T-helper 9 cell (primary cell): ENCODE measurements at places on chromosomes 5 and 9.

DNA sequence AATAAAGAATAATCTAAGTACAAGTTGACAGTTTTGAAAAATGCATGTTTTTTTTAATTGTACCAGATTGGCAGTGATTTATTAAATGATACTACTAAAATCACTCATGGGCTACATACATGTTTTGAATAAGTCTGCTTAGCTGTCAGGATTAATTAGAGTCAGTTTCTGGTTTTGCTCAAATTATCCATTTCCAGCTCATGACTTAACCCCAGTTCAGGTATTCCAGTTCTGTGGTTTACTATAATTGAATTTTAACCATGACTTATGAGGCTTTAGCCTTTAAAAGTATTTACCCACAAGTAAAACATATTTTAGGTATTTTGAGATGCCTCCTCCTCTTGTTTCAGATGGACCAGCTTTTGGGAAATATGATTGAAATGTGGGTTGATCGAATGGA lies 17.8 kb upstream of the LRRC70 start:
- no peak for DNase-seq

DNA sequence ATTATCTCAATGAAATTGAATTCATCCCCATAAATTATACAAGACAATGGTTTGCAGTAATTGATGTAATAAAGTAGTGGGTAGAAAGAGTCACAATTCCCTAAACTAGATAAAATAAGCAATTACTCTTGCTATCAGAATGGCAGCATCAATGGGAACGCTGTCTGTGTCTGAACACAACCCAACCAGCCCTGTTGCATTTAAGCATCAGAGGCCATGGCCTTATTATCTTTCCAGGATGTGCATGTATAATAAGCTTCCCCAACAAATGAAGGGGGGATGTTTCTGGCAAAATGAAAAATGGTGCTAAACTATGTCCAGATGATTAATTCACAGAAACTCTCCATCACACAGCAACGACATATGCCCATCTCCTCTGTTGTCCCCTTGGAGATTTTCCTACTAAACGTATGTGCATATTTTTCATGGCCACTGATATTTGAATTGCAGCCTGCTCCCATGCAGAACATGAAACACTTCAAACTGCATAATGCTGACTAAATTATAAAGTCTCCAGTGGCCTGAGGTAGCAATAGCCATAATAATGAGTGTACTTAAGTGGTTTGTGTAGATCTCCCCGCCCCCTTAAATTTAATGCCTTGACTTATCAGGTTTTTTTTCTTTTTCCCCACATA lies 306.9 kb upstream of the ADAMTS16 start:
- DNase-seq, result no peak

DNA sequence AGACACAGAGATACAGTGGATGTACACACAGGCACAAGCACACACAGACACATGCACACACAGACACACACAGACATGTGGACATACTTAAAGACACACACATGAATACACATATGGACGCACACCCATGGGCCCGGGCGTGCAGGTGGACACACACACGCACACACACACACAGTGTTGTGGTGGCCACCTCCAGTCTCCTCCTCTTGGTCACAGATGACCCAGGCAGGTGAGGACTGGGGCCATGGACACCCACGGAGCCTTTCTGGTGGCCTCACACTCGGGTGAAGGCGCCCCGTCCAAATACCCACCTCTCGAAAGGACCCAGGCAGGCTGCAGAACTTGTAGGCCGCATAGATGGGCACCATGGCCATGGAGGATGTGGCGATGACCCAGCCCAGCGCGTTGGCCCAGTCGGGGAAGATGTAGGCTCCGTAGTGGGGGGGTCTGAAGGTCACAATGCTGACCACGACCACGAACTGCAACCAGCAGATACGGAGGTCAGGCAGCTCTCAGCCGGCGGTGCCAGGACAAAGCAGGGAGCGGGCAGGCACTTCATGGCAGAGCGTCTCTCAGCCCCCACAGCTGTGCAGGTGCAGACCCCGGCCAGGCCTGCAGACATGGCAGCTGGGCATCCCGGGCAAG lies 42.5 kb downstream of the SLC6A3 start:
- no peak for DNase-seq

- DNase-seq, result no peak
These were observed 4.2 kb downstream of the MEGF10 start for GRCh38 chr5:127294829-127295228.

GRCh38 chr5:61788548-61788947 lies 456.5 kb downstream of the ZSWIM6 start:
- no peak for DNase-seq

DNA sequence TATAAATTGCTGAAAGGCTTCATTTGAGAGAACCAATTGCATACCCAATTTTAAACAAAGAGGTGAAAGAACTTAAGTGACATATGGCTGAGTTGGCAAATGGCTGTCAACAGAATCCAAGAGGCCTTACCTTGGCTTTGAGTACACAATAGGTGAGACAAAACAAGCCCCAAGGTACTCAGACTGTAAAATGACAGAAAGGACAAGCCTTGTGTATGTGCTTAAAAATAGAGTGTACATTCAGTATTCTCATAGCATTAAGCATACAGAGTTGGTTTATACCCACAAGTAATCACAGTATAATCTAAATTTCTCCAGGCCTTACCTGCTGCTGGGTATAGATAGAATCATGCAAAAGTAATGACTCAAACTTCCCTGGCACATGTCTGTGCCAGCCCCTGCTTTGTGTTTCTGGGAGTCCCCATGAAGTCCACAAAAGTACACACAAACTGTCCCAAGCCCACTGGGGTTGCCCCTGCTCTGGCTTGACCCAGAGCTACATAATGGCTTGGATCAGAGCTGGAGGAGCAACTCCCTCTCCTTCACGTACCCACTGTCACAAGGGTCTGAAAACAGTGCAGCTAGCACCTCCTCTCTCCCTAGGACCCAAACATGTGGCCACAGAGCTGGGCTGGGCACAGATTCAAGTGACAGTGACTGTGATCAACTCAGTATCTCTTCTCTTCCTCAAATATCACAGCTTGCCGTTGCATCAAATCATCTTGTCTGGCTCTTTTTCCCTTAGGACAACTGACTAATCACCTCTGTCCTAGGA lies 250.8 kb downstream of the ENC1 start:
- DNase-seq, result no peak

DNA sequence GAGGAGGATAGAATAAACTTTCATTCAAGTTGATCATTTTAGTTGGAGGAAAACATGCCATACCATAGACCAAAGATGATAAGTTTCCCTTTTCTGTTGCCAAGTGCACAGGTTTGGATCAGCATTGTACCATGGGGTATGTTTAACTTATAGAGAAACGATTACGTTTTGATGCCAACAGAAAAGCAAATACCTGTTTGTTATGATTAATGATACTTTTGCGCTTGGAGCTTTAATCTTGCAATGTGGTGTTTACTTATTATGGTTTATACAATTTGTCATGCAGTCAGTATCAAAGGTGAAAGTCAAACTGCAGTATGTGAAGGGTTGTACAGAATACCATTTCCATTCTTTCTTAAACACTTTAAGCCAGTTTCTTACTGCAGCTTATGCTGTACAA lies 13.2 kb upstream of the ARHGEF28 start:
- DNase-seq, result no peak

DNA sequence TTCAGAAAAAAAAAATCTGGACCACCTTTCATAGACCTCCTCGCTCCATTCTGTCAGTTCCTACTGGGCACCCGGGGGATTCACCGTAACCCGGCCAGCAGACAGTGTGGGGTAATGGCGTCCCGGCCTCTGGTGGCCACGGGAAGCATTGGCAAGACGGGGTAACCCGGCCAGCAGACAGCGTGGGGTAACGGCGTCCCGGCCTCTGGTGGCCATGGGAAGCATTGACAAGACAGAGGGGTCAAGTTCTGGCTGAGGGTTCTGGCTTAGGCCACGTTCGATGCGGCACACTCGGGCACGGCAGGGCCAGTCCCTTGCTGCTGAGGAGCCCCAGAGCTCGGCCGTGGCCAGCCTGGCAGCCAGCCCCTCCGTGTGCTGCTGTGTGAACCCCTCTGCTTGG lies 116.2 kb upstream of the RAPGEF1 start:
- no peak for DNase-seq

- DNase-seq, result no peak
These were observed 182.4 kb upstream of the OTULINL start for GRCh38 chr5:14399054-14399692.

GRCh38 chr5:74311961-74312360 lies 328.6 kb downstream of the ENC1 start:
- no peak for DNase-seq

GRCh38 chr9:36597412-36598178 lies 24.9 kb downstream of the MELK start:
- DNase-seq, result no peak

- no peak for DNase-seq
These were observed 24.7 kb upstream of the NOL6 start for GRCh38 chr9:33498387-33498786.

DNA sequence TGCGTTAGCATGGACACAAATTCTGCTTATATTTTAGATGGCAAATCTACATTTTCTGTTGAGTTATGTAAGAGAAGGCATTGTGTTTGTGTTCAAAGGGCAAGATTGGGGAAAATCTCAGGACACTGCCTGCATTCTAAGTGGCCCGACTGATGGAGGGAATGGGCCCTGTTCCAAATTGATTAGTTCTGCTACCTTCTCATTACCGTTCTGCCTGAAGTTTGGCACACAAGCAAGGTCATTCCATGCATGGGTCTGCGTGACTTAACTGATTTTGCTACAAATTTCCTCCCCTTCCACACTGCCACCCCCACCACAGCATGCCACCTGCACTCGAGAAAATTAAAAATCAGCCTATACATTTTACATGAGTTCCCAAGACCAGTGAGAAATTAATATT lies 409.9 kb downstream of the BRINP1 start:
- DNase-seq, result no peak

- no peak for DNase-seq
These were observed 17.9 kb downstream of the FGD3 start for GRCh38 chr9:92965061-92965758.

DNA sequence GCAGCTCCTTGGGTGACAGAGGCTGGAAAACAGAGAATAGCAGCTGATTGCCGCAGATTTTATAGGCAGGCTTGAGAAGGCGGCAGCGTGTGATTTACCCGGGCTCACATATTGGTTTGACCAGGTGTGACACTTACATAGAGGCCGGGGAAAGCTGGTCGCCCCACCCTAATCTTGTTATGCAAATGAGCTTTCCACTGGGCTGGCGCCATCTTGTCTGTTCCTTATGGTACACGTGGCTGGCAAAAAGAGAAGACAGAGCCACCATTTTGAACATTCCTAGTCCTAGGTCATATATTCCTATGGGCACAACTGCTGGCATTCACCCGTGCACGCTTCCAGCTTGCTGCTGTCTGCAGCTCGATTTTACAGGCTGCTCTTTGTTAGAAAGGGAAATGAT lies 11.3 kb upstream of the SPZ1 start:
- DNase-seq, result no peak

- no peak for DNase-seq
These were observed 132.9 kb upstream of the ICE1 start for GRCh38 chr5:5289537-5289936.

- DNase-seq, result no peak
These were observed 11.1 kb upstream of the MED27 start for GRCh38 chr9:132090771-132091170.

DNA sequence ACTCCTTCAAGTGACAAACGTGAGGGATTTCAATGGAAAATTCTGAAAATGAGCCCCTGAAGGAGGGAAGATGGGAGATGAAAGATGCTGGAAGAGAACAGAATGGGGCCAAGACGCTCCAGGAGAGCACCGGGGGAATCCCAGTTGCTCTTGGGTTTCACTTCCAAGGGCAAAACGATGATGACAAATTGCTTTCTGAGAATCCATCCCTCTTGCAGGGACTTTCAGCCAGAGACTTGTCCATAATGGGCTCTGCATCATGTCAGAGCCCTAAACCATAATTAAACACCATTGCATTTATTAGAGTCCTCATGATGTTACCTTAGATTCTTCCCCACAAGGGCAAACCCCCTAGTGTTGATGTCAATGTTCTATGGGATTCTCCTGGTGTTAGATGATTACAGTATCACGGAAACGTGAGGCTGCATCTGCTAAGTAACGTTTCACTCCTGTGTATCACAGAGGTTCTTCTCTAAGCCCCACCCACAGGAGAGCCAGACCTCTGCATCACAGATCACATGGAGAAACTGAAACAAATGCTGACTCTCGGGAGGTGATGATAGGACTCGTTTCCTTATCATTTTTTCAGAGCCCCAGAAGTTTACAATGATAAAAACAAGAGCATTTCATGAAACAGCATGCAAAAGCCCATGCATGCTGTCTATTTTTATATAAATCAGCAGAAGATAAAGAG lies 114.4 kb downstream of the TENT4A start:
- peak; percentile 2 for DNase-seq

DNA sequence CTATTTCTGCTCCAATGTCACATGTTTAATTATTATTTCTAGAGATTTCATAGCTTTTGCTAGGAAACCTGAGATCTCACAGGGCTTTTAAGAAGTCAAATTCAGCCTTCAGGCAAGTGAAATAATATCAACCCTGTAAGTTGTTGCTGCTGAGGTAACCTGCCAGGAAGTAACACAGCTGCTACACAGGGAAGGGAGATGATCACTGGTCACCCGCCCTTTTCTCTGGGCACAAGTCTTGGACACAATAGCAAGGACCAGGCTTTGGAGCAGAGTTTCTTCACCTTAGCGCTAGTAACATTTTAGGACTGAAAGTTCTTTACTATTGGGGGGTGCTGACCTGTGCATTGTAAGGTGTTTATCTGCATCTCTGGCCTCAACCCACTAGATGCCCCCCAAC lies 50.1 kb downstream of the PTTG1 start:
- no peak for DNase-seq

DNA sequence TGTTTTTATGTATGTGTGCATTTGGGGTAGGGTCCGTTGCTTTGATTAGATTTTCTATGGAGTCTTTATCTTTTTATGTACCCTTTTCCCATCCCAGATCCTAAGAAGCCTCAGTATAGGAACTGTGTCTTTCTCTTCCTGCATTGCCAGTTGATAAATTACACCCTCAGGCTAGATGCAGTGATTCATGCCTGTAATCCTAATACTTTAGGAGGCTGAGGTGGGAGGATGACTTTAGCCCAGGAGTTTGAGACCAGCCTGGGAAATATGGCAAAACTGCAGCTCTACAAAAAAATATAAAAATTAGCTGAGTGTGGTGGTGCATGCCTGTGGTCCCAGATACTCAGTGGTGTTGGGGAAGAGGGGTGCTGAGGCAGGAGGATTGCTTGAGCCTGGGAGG lies 40.2 kb downstream of the NLN start:
- DNase-seq, result no peak

GRCh38 chr5:96680759-96681470 lies 18.7 kb downstream of the CAST start:
- no peak for DNase-seq
